Keratinocyte (primary cell): ENCODE measurements at places on chromosomes 1 and 21. TPM values are rescaled to one million over a fixed set of nuclear protein-coding genes. Genes with fewer than 3 reads are reported as not detected.

The FMOD gene
- 0.39 to 0.47 TPM (median 0.44 TPM) in 3 replicates for polyA plus RNA-seq

The NKAIN1 gene
- polyA plus RNA-seq, result 0.04 TPM in 1 of 3 replicates, not detected in the others

The GLIS1 gene
- not detected in 3 replicates for polyA plus RNA-seq

The RBP7 gene
- 1.1 to 2.1 TPM (median 1.6 TPM) in 3 replicates for polyA plus RNA-seq

The SMIM11 gene
- polyA plus RNA-seq, result 2.7 to 13.1 TPM (median 7.0 TPM) in 3 replicates

The BACE2 gene
- polyA plus RNA-seq, result 89.7 to 162 TPM (median 130 TPM) in 3 replicates

The OPRD1 gene
- not detected in 3 replicates for polyA plus RNA-seq

The STMN1 gene
- polyA plus RNA-seq, result 16.2 to 96.9 TPM (median 82.8 TPM) in 3 replicates

The HSPA6 gene
- 0.26 to 0.31 TPM (median 0.27 TPM) in 3 replicates for polyA plus RNA-seq

The LEPROT gene
- polyA plus RNA-seq, result 54.7 to 83.1 TPM (median 82.5 TPM) in 3 replicates

The CHI3L2 gene
- 1.0 to 2.5 TPM (median 2.4 TPM) in 3 replicates for polyA plus RNA-seq

The NUAK2 gene
- 2.8 to 5.9 TPM (median 3.9 TPM) in 3 replicates for polyA plus RNA-seq

The F5 gene
- 0.01 TPM in 1 of 3 replicates, not detected in the others for polyA plus RNA-seq

DNA sequence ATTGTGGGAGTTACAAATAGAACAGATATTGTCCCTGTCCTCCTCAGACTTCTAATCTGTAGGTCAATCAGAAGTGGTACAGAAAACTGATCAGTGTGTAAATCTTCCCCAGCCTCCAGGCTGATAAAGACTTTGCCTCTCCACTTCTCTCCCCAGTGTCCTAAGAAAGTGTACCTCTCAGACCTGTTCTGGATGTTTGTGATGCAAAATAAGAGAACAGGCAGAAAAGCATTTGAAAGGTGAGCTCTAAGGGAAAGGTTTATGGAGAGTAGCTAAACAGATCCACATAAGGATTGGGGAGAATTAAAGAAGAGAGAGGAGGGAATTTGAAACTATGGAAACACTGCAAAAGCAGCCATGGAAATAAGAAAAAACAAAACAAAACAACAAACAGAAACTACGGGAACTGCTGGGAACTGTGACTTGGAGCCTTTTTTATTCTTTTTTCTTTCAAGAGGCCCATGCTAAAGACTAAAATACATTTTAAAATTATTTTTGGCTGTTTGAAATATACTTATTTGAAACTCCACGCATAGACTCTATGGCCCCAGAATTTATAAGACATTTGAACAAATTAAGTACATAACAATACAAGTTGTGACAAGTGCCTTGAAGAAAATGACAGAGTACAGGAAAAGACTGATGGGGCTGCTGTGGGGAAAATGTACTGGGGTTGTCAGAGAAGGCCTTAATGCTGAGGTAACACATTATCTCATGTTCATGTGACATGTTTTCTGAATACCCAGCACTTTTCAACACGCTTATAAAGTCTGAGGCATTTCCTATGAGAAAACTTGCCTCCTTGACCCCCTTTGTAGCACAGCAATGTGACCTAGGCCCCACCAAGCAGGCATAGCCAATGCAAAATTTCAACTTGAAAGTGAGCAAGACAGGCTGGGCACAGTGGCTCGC is 51.2 kb downstream of the TRAF5 start:
- H3K4me3 ChIP-seq, result no peak overlapping the region
- no peaks in the 10 kb centered on the region for H3K36me3 ChIP-seq
- DNase-seq, result no peak
- peaks cover 10% of the 10 kb centered on the region for H3K4me1 ChIP-seq
- no peak overlapping the region for H3K27ac ChIP-seq

GRCh38 chr1:31443673-31444072 is 30.7 kb downstream of the SERINC2 start:
- no peaks in the 10 kb centered on the region for H3K36me3 ChIP-seq
- H3K4me3 ChIP-seq, result no peak overlapping the region
- H3K4me1 ChIP-seq, result no peaks in the 10 kb centered on the region
- no peaks in the 10 kb centered on the region for H3K27me3 ChIP-seq
- H3K27ac ChIP-seq, result no peak overlapping the region
- DNase-seq, result no peak

- no peaks in the 10 kb centered on the region for H3K36me3 ChIP-seq
- H3K4me1 ChIP-seq, result peaks cover 6% of the 10 kb centered on the region
- H3K27me3 ChIP-seq, result no peaks in the 10 kb centered on the region
- no peak overlapping the region for H3K27ac ChIP-seq
- no peak overlapping the region for H3K4me3 ChIP-seq
These were observed 347.8 kb downstream of the DUSP10 start for GRCh38 chr1:221394011-221394544.

DNA sequence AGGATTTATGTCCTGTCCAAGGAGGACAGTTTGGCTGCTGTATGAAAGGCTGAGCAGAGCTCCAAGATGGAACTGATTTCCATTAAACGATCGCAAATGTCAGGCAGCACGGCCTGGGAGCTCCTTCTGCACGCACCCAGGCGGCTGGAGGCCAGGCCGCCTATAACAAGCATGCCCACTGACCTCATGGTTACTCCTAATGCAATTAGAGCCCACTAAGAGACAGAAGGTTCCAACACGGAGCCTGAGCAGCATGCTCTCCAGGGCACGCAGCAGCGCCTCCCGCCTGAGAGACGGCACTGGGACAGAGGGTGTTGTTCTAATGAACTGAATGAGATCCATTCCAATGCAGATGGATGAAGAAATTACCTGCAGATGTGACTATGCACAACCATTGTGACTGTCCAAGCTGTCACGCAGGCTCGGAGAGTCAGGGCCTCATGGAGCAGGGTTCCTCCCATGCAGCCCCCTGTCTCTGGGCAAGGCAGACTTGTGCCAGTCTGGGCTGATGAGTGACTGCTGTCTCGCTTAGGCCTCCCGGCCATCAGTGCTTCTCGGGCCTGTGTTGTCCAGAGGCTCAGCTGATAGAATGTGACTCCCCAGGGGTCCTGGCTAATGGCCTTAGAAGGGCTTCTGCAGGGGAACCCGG is 25.2 kb upstream of the CDCA8 start:
- H3K27me3 ChIP-seq, result peaks cover 20% of the 10 kb centered on the region
- DNase-seq, result no peak
- H3K4me1 ChIP-seq, result peaks cover under 1% of the 10 kb centered on the region
- H3K27ac ChIP-seq, result no peak overlapping the region
- H3K36me3 ChIP-seq, result no peaks in the 10 kb centered on the region

DNA sequence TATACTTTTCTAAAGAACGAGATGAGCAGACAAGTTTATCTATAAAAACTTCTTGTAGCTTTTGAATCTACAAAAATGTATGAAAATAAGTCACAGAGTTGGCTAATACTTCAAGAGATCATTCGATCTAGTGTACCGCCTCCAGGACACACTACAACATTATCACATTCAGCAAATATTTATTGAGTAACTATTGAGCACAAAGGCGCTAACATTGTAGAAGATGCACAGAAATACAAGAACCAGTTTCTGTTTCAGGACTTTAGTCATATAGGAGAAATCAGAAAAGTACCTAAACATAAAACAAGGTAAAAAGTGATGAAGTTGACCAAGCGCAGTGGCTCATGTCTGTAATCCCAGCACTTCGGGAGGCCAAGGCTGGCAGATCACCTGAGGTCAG is 20.6 kb downstream of the WASF2 start:
- no peaks in the 10 kb centered on the region for H3K27me3 ChIP-seq
- DNase-seq, result no peak
- no peak overlapping the region for H3K4me3 ChIP-seq
- H3K36me3 ChIP-seq, result peaks cover 2% of the 10 kb centered on the region
- peaks cover 6% of the 10 kb centered on the region for H3K4me1 ChIP-seq

- no peak overlapping the region for H3K27ac ChIP-seq
- no peak for DNase-seq
- H3K27me3 ChIP-seq, result no peaks in the 10 kb centered on the region
- no peak overlapping the region for H3K4me3 ChIP-seq
- H3K36me3 ChIP-seq, result peaks cover 33% of the 10 kb centered on the region
These were observed 8.5 kb downstream of the STMN1 start for GRCh38 chr1:25897754-25898153.

DNA sequence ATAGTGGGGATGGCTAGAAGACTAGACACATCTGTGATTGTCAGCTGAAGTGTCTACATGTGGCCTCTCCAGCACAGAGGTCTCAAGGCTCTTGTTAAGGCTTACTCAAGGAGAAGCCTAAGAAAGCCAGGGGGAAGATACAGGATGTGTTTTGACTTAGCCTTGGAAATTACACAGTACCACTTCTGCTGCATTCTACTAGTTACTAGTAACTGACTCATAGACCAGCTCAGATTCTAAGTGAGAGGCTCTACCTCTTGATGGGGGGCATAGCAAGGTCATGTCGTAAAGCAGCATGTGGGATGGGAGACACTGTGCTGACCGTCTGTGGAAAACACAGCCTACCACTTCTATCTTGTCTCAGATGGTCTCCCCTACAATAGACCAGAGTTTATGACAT is 99.5 kb downstream of the UBE2U start:
- H3K27ac ChIP-seq, result no peak overlapping the region
- H3K36me3 ChIP-seq, result no peaks in the 10 kb centered on the region
- no peak overlapping the region for H3K4me3 ChIP-seq
- no peak for DNase-seq
- H3K4me1 ChIP-seq, result no peaks in the 10 kb centered on the region

DNA sequence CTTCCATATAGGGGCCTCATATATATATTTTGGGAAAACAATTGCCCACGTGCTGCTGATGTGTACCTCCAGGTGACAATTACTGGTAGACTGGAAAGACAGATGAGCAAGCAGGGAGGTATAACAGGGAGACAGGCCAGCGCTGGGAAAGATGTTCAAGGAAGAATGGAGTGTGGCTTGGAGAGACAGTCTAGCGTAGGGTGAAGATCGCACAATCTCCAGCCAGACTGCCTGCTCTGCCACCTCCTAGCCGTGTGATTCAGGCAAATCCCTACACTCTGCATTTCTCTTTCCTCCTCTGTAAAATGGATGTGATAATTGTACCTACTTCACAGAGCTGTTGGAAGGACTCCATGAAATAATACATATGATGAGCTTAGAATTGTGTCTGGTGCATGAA is 66.1 kb downstream of the TMCO4 start:
- no peak overlapping the region for H3K27ac ChIP-seq
- no peaks in the 10 kb centered on the region for H3K4me1 ChIP-seq
- H3K27me3 ChIP-seq, result no peaks in the 10 kb centered on the region
- H3K36me3 ChIP-seq, result no peaks in the 10 kb centered on the region
- no peak overlapping the region for H3K4me3 ChIP-seq

- no peaks in the 10 kb centered on the region for H3K36me3 ChIP-seq
- no peaks in the 10 kb centered on the region for H3K27me3 ChIP-seq
- H3K27ac ChIP-seq, result no peak overlapping the region
- peaks cover 6% of the 10 kb centered on the region for H3K4me1 ChIP-seq
These were observed 7.4 kb downstream of the COP1 start for GRCh38 chr1:176199707-176200106.

DNA sequence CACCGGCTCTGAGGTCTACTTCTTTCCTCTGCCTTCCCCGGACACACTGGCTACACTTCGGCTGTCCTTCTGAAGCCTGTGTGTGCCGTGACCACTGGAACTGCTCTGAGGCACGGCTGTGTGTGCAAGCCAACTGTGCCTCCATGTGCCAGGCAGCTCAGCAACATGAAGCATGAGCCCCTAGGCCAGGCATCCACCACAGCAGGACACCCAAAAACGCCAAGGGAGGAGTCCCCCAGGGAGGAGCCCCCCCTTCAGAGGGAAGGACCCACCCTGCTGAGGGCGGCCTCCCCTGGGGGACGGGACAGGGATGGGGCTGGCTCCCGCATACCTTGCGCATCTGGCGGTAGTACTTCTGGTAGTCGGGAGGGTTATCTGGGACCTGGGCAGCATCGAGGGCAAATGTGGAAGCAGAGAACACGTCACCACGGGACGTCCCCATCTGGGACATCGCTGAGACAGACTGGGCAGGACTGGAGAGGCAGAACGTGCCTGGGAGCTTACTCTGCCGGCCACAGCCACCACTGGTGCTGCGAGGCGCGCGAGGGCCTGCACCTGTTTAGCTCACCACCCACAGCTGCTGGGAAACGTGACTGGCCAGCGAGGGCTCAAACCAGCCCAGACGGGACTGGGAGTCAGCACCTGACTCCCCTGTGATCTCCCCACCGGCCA is 20.5 kb downstream of the LSS start:
- no peaks in the 10 kb centered on the region for H3K4me1 ChIP-seq
- no peak for DNase-seq
- no peaks in the 10 kb centered on the region for H3K27me3 ChIP-seq
- H3K36me3 ChIP-seq, result peaks cover 65% of the 10 kb centered on the region

- H3K4me3 ChIP-seq, result no peak overlapping the region
- peaks cover 12% of the 10 kb centered on the region for H3K4me1 ChIP-seq
- peaks cover 2% of the 10 kb centered on the region for H3K36me3 ChIP-seq
- no peaks in the 10 kb centered on the region for H3K27me3 ChIP-seq
- H3K27ac ChIP-seq, result no peak overlapping the region
These were observed 18.0 kb downstream of the TGFB2 start for GRCh38 chr1:218363141-218363540.

- no peak overlapping the region for H3K4me3 ChIP-seq
- H3K27ac ChIP-seq, result no peak overlapping the region
- no peaks in the 10 kb centered on the region for H3K36me3 ChIP-seq
- no peak for DNase-seq
- H3K4me1 ChIP-seq, result no peaks in the 10 kb centered on the region
- H3K27me3 ChIP-seq, result no peaks in the 10 kb centered on the region
These were observed 32.6 kb downstream of the NKAIN1 start for GRCh38 chr1:31207046-31207445.

- H3K27me3 ChIP-seq, result no peaks in the 10 kb centered on the region
- peak within 1 kb of the TSS; percentile 89 for H3K4me3 ChIP-seq
- no peak for DNase-seq
- peak within 1 kb of the TSS; percentile 60 for H3K27ac ChIP-seq
- H3K4me1 ChIP-seq, result peaks cover 25% of the 10 kb centered on the region
- H3K36me3 ChIP-seq, result no peaks in the 10 kb centered on the region
These were observed at the start of gene KCTD3 for GRCh38 chr1:215566556-215567490. Gene KCTD3, plus strand, starts transcription at chr1:215567304. Its CDS starts 382 bp downstream, at chr1:215567686.

- DNase-seq, result no peak
- H3K4me3 ChIP-seq, result no peak overlapping the region
- no peaks in the 10 kb centered on the region for H3K36me3 ChIP-seq
These were observed 4.1 kb upstream of the MTOR start for GRCh38 chr1:11266268-11267074.

- H3K4me1 ChIP-seq, result no peaks in the 10 kb centered on the region
- DNase-seq, result no peak
- H3K4me3 ChIP-seq, result no peak overlapping the region
- H3K27me3 ChIP-seq, result no peaks in the 10 kb centered on the region
- no peaks in the 10 kb centered on the region for H3K36me3 ChIP-seq
These were observed 281.4 kb downstream of the HHIPL2 start for GRCh38 chr1:222266223-222267196.

DNA sequence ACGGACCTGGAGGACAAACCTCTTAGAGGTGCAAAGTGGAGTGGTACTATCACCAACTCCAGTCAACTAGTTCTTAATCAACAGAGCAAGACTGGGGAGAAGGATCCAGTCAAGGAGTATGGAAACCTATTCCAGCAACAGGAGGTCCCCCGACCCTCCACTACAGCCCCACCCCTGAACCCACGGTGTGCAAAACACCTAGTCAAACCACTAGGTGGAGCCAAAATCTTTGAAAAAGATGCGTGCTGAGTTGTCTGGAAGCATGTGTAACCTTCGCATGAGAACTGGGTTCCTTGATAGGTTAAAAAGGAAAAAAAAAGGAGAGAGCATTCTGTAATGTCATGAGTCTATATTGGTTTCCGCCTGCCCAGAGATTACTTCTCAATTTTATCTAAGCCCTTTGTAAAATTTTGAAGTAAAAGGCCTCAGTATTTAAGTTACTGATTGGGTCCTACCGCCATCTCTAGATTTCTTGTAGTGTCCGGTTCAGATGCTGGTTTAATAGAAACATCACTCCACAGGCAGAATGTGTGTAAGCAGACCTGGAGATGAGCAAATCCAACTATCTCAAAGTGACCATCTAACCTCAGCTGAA is 81.9 kb upstream of the HAO2 start:
- no peak overlapping the region for H3K27ac ChIP-seq
- H3K36me3 ChIP-seq, result no peaks in the 10 kb centered on the region
- no peak for DNase-seq
- H3K27me3 ChIP-seq, result no peaks in the 10 kb centered on the region
